ENCODE measurements at places on chromosomes 12 and 14.

DNA sequence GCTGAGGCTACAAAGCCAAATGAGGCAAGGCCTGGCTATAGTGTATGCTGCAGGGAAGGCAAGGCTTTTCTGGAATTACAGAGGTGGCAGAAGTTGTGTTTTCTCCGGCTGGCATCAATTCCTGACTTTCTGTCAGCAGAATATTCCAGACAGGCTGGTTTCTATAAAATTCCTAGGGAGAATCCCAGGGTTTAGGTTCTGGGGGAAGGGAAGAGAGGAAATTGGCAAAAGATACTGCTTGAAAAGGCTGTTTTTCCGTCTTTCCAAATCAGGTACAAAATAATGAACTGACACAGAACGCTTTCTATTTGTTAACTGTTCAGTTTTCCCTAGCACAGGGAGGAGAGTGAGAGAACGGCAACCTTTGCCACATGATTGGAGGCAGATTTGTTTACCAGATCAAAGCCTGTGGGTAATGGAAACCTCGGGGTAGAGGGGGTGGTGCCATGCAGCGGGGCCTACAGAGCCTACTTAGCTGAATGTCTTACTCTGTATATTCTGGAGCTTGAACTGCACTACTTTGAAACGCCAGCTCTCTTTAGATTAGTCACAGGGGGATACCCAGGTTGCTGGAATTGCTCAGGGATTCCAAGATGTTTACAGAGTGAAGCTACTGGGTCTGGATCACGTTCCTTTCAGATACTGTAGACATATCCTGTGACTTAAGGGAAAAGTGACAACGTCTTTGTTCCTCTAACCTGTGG is 65.8 kb upstream of the DACT1 start:
- no peak for DNase-seq

- DNase-seq, result no peak
These were observed 1.2 kb upstream of the GIT2 start for GRCh38 chr12:109997393-109997792.

GRCh38 chr12:50249464-50250182 is 33.7 kb downstream of the LIMA1 start:
- no peak for DNase-seq

- no peak for DNase-seq
These were observed 30.9 kb upstream of the KLRF1 start for GRCh38 chr12:9796346-9796745.

- no peak for DNase-seq
These were observed 21.4 kb downstream of the CKB start for GRCh38 chr14:103501041-103501870.

GRCh38 chr14:68263563-68264259 is 444.1 kb downstream of the RAD51B start:
- no peak for DNase-seq

- peak; percentile 22 for DNase-seq
These were observed 790 bp downstream of the SSH1 start for GRCh38 chr12:108856428-108857157.

GRCh38 chr12:7207866-7208625 is 18.6 kb downstream of the PEX5 start:
- no peak for DNase-seq

DNA sequence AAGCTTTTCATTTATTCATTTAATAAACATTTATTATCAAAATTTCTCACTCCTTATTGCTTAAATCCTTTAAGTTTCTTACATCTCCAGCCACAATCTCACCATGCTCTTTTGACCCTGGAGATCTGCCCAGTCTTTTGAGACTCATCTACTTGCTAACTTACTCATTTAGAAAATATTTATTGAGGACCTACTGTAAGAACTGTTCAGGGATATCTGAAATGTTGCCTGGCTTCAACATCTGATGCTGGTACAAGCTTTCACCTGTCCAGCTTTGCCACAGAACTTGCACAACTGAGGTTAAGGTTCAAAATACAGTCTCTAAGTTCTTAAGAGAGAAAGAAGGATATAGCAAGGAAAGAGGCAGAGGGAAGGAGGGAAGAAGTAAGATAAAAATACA is 17.5 kb upstream of the GXYLT1 start:
- DNase-seq, result no peak

- no peak for DNase-seq
These were observed 8.5 kb upstream of the HSP90AA1 start for GRCh38 chr14:102095231-102095870.

DNA sequence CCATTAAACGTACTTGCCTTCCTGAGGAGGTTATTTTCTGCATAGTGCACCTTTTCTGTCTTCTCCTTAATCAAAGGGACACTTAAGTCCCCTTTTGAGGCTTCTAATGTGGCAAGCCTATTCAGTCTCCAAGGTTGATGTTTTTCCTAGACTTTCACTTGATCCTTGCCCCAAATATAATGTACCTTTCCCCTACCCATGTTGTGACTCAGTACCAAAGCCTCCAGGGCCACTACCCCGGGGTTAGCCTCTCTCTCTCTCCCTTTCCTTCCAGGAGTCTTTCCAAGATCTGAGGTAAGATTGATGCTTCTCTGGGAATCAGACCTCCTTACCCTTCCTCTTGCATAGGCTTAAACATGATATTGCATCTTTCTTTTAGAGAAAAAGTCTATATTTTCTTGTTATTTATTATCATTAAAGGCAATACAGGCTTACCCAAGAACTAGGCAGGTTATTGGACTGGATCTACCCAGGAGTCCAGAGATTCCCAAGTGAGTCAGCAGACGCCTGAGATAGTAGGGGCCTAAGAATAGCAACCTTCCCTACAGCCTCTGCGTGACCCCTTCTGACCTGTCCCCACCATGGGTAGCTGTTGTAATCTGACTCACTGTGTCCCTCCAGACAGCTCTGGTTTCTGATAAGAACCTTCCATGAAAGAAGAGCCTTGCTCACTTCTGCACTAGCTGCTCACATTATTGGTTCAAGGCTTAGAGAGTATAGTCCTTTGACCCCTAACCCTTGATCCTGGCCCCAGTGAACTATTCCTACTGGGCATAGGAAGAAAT is 172.9 kb downstream of the ZFP36L1 start:
- DNase-seq, result no peak

DNA sequence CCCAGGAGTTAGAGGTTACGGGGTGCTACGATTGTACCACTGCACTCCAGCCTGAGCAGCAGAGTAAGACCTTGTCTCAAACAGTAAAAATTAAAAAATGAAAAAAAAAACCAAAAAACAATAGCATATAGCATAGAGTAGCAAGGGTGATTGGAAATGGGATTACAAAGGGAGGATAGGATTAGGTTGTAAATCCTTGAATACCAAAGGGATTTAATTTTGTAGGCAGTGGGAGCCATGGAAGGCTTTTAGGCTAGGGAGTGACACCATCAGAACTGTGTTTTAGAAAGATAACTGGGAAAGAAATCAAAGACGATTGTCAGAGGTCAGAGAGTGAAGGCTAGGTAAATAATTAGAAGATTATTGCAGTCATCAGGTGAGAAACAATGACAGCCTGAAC is 2.8 kb upstream of the SGPP1 start:
- DNase-seq, result no peak

- no peak for DNase-seq
These were observed 377.5 kb downstream of the ADGRD1 start for GRCh38 chr12:131331148-131331750.

- no peak for DNase-seq
These were observed 104.8 kb downstream of the MYF5 start for GRCh38 chr12:80821513-80822000.

DNA sequence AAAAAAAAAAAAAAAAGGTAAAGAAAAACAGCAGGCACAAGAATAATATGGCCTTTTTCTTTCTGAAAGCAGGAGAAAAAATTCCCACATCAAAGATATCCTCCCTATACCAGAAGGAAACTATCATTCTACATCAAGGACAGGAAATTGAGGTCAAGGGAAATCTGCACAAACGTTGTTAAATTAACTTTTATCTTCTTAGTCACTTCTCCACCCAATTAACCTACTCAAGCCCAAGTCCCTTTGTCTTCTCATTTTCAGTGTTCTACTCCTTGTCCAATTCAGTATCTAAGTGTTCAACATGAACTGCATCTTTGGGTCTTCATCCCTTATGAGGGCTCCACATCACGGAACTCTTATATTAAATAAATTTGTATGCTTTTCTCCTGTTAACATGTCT is 15.7 kb downstream of the NDUFA12 start:
- no peak for DNase-seq

DNA sequence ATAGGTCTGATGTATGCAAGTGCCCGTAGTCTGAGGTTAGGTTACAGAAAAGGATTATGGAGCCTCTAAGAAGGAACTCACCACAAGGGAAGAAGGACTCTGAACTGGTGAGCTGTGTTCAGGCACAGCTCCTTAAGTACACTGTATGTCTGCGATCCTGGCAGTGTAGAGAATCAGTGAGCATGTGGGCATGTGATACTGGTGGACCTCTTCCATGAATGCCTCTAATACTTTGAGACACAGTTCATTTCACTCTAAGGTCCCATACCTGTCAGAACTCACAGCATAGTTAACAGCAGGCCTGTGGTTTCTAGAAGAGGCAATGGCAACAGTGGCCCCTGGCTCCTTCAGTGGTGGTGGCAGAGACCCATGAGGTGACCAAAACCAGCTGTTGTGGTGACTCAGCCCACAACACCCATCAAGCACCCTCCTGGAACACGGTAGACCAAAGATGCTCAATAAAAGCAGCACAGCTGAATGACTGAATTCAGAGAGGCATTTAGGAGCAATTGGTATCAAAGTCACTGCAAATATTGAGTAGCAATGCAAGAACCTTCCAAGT is 6.9 kb upstream of the OR6J1 start:
- DNase-seq, result no peak

DNA sequence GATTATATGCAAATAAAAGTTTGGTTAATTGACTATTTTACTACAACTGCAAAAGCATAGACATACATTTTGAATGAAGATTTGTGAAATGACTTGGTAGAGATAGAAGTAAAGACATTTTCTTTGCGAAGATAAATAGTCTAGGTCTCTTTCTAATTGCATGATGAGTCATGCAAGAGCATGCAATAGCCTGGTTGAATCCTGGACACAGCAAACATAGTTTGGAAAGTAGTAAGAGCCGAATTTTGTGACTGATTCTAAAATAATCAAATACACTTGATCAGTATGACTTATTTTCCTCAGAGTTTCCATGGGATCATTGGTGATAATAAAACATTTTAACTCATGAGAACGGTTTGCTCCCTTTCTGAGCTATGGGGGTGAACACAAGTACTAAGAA is 27.7 kb upstream of the CAND1 start:
- no peak for DNase-seq

All from stimulated activated CD4-positive, alpha-beta T cell treated with anti-CD3 and anti-CD28 coated beads, Interleukin-1b, Interleukin-23, amount 100 ng/mL, for 1 hour (primary cell).